ENCODE measurements at places on chromosomes 3 and 15.

DNA sequence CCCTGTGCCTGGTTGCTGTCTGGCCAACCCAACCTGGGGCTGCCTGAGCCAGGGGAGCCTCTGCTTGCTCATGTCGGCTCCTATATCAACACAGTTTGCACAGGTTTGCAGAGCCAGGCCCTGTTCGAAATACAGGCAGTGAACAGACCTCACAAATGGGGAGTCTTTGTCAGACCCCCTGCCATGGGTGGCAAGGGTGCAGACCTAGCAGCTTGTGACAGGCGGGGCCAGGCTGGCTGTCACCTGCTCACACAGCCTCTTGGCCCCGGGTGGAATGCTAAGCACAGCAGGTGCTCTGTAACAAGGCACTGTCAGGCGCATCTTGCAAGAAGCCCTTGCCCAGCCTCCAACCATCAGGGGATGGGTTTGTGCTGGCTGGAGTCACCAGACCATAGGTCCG, 47.3 kb downstream of the BDH1 start:
- DNase-seq, result no peak
- H3K36me3 ChIP-seq, result peaks cover 10% of the 10 kb centered on the region
- no peak overlapping the region for H3K4me3 ChIP-seq
- peaks cover 6% of the 10 kb centered on the region for H3K4me1 ChIP-seq
- H3K27me3 ChIP-seq, result no peaks in the 10 kb centered on the region
- no peak overlapping the region for H3K27ac ChIP-seq

GRCh38 chr3:73249047-73249446, 187.6 kb downstream of the EBLN2 start:
- no peaks in the 10 kb centered on the region for H3K4me1 ChIP-seq
- no peaks in the 10 kb centered on the region for H3K36me3 ChIP-seq
- DNase-seq, result no peak
- H3K27me3 ChIP-seq, result peaks cover 4% of the 10 kb centered on the region
- H3K4me3 ChIP-seq, result no peak overlapping the region
- H3K27ac ChIP-seq, result no peak overlapping the region

GRCh38 chr3:89467898-89468363, 360.5 kb downstream of the EPHA3 start:
- DNase-seq, result no peak
- H3K4me1 ChIP-seq, result no peaks in the 10 kb centered on the region
- H3K36me3 ChIP-seq, result no peaks in the 10 kb centered on the region
- H3K4me3 ChIP-seq, result no peak overlapping the region
- H3K27ac ChIP-seq, result no peak overlapping the region

- H3K4me3 ChIP-seq, result no peak overlapping the region
- peaks cover 8% of the 10 kb centered on the region for H3K27me3 ChIP-seq
- H3K27ac ChIP-seq, result no peak overlapping the region
- H3K4me1 ChIP-seq, result no peaks in the 10 kb centered on the region
- DNase-seq, result no peak
Observed at GRCh38 chr15:101556273-101556672, 66.8 kb upstream of the PCSK6 start.

DNA sequence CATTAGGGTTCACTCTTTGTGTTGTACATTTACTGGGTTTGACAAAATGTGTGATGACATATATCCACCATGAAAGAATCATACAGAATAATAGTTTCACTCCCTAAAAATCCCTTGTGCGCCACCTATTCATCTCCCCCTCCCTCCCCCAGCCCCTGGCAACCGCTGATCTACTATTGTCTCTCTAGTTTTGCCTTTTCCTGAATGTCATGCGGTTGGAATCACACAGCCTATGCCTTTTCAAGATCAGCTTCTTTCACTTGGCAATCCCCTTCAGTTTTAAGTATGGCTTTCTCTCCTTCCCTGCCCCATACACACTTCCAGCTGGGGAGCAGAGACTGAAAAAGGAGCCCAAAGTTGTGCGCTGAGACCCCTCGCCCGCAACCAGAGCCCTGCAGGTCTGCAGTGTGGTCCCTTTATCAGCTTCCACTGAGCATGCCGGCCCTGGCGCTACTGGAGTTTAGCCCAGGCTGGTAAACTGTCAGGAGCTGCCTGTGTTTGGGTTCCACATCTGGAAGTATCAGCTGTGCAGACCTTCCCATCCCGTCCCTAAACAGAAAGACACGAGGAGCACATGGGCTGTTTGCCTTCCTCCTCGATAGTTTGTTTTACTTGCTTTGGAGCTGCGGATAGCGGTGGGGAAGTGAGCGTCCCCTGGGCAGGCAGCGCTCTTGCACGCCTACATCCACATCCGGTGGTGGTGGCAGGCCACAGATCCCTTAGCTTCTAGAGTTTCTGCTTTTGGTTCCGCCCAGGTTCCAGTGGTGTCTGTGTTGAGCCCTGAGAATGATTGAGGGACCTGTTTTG, 12.3 kb downstream of the BOC start:
- peak overlapping the region; percentile 2 for H3K4me3 ChIP-seq
- DNase-seq, result peak; percentile 60
- H3K27ac ChIP-seq, result no peak overlapping the region
- H3K36me3 ChIP-seq, result no peaks in the 10 kb centered on the region
- peaks cover 10% of the 10 kb centered on the region for H3K4me1 ChIP-seq

DNA sequence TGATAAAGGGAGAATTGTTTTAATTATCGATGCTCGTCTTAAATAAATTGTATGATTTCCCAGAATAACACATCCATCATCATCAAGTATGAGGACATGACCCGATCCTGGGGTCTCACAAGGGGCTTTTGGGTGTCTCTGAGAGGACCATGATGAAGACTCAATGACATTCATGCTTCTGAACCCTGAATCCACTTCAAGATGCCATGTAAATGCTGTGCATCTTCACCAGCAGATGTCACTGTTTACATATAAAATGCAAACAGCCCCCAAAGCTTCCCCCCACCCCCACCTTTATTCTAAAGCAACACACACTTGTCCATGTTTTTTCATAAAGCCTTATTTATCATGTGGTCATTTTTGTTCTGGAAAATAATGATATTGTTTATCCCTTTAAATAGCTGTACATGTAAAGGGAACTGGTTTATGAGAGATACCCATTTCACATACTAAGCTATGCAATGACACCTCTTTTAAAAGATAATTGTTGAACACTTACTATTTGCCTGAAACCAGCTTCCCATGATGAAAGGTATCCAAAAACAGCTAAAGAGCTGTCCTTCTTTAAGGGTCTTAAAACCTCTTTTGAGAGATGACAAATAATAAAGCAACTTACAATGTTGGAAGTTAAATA, 69.7 kb upstream of the UBE3A start:
- no peak for DNase-seq
- no peak overlapping the region for H3K27ac ChIP-seq
- no peaks in the 10 kb centered on the region for H3K4me1 ChIP-seq
- peaks cover 3% of the 10 kb centered on the region for H3K27me3 ChIP-seq

- no peak for DNase-seq
- H3K27ac ChIP-seq, result peak overlapping the region; percentile 32
- no peaks in the 10 kb centered on the region for H3K27me3 ChIP-seq
- no peak overlapping the region for H3K4me3 ChIP-seq
- peaks cover 47% of the 10 kb centered on the region for H3K4me1 ChIP-seq
- H3K36me3 ChIP-seq, result no peaks in the 10 kb centered on the region
Observed at GRCh38 chr15:67039384-67040075, 25.9 kb upstream of the SMAD3 start.

GRCh38 chr15:82647045-82647834, at the start of gene CPEB1:
TSS of gene CPEB1 (minus strand) at chr15:82647363. CDS start at chr15:82628459, 18,904 bp downstream.
- DNase-seq, result peak; percentile 60
- no peak within 1 kb of the TSS for H3K27ac ChIP-seq

DNA sequence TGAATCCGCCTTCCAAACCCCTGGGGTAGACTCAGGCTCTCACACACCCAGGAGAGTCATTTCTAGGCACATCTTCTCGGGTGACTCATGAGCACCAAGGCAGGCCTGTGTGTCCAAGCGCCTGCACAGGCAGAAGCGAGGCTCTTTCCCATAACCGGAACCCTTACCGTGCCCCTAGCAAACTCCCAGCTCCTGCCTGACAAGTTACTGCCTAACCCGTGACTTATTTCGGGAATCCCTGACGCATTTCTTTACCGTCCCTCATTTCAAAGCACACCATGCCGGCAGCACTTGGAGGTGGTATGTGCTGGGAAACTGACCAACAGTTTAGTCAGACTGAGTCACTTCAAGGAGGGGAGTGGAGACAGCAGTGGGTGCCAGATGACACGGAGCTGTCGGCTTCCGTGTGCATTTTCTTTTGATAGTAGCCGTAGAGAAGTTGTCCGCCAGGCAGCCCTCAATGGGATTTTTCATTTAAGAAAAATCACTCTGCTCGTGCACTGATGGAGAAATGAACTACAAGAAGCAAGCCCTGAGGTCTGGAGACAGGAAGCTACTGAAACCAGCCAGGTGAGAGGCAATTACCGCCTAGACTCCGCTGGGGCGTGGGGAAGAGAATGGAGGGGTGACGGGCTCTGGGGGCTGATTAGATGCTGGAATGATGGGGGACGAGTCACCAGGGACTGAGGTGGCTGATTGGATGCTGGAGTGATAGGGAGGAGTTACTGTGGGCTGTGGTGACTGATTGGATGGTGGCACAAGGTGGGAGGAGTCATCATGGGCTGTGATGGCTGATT, 17.3 kb upstream of the HRH1 start:
- no peaks in the 10 kb centered on the region for H3K36me3 ChIP-seq
- peaks cover 11% of the 10 kb centered on the region for H3K4me1 ChIP-seq
- no peak overlapping the region for H3K4me3 ChIP-seq
- DNase-seq, result no peak

- H3K4me3 ChIP-seq, result no peak overlapping the region
- DNase-seq, result no peak
- H3K27ac ChIP-seq, result peak overlapping the region; percentile 10
- no peaks in the 10 kb centered on the region for H3K27me3 ChIP-seq
- H3K36me3 ChIP-seq, result peaks cover 47% of the 10 kb centered on the region
Observed at GRCh38 chr3:48678056-48678455, 7.7 kb downstream of the NCKIPSD start.

DNA sequence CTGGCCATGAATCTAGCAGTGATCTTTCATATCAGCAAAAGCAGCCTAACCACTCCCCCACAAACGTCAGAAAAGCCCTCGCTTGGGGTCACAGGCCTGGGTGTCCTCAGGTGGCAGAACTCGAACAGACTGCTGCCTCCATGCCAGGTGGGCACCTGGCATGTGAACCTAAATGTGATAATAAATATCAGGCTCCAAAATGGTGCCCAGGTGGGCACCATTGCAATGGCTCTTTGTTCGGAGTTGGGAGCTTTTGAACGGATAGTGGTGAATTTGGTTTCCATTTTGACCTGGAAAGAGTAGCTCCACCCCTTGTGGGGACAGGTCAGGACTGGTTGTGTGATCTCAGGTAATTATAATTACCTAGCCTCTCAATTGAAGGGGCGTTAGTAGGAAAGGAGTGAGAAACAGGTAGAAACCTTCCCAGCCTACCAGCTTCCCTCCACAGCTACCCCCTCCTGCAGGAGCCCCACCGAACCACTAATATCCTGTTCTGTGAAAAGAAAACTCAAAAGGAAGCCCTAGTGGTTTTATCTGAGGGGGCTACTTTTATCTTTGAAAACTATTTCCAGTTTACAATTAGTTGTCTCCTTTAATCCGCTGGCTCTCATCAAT, 18.1 kb downstream of the MYO1E start:
- peaks cover 19% of the 10 kb centered on the region for H3K4me1 ChIP-seq
- DNase-seq, result no peak
- no peaks in the 10 kb centered on the region for H3K36me3 ChIP-seq
- no peak overlapping the region for H3K27ac ChIP-seq
- no peak overlapping the region for H3K4me3 ChIP-seq

- no peaks in the 10 kb centered on the region for H3K4me1 ChIP-seq
- no peak for DNase-seq
- H3K36me3 ChIP-seq, result no peaks in the 10 kb centered on the region
- H3K27ac ChIP-seq, result no peak overlapping the region
Observed at GRCh38 chr3:40078590-40078989, 230.9 kb upstream of the EIF1B start.

- H3K27ac ChIP-seq, result no peak overlapping the region
- H3K36me3 ChIP-seq, result no peaks in the 10 kb centered on the region
- H3K27me3 ChIP-seq, result peaks cover 15% of the 10 kb centered on the region
- H3K4me1 ChIP-seq, result no peaks in the 10 kb centered on the region
- DNase-seq, result no peak
- no peak overlapping the region for H3K4me3 ChIP-seq
Observed at GRCh38 chr15:47932951-47933641, 187.7 kb upstream of the SLC24A5 start.

DNA sequence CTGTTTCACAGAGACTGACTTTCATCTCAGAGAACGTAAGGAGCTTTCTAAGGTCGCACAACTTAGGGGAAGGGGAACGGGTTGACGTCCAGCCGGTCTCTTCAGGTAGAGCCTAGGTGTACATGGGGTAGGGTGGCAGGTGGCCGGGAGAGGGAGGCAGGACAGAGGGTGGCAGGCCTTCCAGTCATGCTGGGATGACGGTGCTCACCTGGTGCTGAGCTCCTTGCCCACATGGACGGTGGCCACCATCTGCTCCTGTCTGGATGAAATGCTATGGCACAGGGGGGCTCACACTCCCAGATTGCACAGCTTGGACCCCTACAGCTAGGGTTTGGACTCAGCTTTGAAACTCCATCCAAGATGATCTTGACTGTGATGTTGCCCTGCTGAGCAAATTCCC, 144.5 kb downstream of the ATP10A start:
- no peak overlapping the region for H3K27ac ChIP-seq
- peaks cover 18% of the 10 kb centered on the region for H3K36me3 ChIP-seq
- no peak overlapping the region for H3K4me3 ChIP-seq
- H3K4me1 ChIP-seq, result no peaks in the 10 kb centered on the region
- no peaks in the 10 kb centered on the region for H3K27me3 ChIP-seq

DNA sequence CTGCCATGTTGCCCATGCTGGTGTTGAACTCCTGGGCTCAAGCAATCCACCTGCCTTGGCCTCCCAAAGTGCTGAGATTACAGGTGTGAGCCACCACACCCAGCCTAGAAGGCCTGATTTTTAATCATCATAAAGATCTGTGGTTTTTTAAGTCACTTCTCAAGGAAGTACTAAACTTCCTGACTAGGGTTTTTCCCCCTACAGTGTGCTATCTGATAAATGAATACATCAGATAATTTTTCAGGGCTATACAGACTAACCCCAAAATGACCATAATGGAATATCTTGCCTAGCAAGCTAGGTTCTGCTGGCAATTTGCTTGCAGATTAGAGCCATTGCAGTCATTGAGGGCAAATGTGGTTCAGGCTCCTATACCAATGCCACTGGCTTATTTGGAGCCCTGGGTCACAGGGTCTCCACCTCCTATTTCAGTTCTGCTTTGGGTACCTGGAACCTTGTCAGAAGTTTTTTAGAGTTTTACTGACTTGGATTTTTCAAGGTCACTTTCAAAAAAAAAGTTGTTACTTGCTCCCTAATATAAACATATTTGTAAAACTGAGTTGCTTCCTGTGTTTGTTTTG, 80.8 kb downstream of the SLC49A4 start:
- DNase-seq, result no peak
- H3K27me3 ChIP-seq, result no peaks in the 10 kb centered on the region
- no peak overlapping the region for H3K27ac ChIP-seq
- peaks cover 9% of the 10 kb centered on the region for H3K36me3 ChIP-seq
